Neuronal stem cell (in vitro differentiated cells): ENCODE measurements at places on chromosomes 6 and 20.

- DNase-seq, result no peak
Measured at GRCh38 chr20:46328200-46328882, 20.0 kb upstream of the CDH22 start.

GRCh38 chr6:34804543-34804942, 12.7 kb downstream of the BLTP3A start:
- DNase-seq, result no peak

DNA sequence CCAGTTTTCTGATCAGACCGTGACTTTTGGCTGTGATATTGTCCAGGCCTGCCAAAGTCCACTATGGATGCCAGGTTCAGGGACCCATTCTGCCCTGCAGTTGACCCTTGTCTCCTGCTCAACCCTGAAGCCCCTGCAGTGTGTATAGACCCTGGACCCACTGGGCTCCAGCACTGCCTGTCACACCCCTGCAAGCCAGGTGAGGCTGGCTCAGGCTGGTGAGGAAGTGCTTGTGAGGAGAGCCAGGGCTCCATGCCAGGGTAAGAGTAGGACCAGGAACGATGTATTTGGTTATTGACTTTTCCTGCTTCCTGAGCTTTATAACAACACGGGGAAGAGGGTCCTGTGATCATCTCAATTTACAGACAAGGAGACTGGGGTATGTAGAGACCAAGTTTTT, 19.1 kb upstream of the CD93 start:
- DNase-seq, result no peak

- no peak for DNase-seq
Measured at GRCh38 chr20:3766422-3767109, 987 bp downstream of the ADISSP start.

DNA sequence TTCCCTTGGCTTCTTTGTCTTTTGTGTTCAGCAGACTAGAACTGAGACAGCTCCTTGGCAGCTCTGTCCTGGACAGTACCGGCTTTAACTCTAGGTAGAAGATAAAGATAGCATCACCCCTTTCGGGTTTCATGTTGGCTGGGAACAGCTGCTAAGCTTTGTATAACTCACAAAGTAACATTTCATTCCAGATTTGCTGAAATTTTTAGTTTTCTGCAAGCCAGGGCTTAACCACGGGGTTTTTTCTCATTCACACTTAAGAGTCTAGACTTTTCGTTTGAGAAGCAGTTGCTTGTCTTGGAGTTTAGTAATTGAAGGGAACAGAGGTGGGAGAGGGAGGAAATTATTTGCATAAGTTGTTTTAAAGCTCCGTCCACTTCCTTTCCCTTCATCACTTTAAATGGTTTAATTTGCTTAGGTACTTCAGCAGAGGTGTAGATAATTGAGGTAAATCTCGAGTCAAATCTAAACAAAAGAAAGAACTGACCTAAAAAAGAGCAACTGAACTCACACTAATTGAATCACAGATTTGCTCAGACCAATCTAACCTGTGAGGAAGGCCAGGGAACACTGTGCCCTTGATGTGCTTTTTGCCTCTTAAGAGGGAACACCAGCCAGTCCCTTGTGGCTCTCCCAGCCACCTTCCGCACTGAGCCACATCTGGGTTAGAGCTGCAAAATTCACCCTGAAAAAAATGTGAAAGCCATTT, 48.3 kb downstream of the RREB1 start:
- DNase-seq, result no peak

GRCh38 chr6:33201147-33201545, 479 bp downstream of the SLC39A7 start:
- DNase-seq, result no peak

- no peak for DNase-seq
Measured at GRCh38 chr6:113361014-113361645, 496.0 kb upstream of the MARCKS start.

DNA sequence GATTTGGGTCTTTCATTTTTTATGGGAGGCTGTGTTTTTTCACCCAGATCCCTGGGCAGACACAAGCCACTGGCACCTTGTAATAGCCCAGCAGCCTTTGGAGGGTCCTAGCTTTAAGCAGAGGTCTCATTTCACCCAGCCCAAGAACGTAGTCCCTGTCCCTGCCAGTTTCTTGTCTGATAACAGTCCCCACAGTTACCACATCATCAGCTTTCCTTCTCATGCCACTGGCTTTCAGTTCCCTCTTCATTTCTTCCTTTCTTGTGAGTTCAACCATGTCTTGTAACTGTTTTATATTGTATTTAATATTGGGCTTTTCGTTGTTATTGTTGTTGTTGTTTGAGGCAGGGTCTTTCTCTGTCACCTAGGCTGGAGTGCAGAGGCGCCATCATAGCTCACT, 10.6 kb downstream of the PNPLA1 start:
- no peak for DNase-seq

DNA sequence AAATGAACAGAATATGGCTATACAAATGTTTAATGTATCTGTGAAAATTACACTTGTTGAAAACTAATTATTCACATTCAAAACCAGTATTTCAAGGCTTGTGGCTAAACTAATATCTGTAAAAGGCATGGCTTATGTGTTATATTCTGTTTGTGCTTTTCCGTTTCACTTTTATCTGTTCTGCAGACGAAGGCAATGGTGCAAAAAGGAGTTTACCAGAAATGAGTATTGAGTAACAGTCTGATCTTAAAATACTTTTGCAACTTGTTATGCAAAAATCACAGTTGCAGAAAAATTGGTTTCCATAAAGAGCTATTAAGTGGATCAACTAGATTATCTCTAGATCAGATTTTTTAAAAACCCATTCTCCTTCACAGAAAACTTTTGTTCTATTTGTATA, 9.4 kb upstream of the STX11 start:
- DNase-seq, result no peak

DNA sequence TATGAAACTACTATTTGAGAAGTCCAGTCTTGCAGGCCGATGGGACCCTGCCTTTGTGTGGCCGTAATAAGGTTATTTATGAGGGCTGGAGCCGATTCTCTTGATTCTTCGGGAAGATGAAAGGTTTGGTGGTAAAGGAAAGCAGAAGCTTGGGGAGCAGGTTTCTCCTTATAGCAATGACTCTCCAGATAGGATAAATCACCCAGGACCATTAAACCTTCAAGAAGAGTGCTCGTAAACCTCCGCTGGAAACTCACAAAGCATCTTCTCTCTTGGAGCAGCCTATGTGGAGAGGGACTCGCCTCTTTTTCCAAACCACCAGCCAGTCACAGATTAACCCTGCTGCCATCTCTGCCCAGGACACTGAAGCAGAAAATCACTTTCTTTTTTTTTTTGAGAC, 69.6 kb upstream of the SALL4 start:
- DNase-seq, result no peak

- DNase-seq, result no peak
Measured at GRCh38 chr20:60888771-60889170, 363.3 kb upstream of the CDH4 start.

GRCh38 chr20:15708984-15709598, 864.2 kb downstream of the KIF16B start:
- DNase-seq, result no peak

DNA sequence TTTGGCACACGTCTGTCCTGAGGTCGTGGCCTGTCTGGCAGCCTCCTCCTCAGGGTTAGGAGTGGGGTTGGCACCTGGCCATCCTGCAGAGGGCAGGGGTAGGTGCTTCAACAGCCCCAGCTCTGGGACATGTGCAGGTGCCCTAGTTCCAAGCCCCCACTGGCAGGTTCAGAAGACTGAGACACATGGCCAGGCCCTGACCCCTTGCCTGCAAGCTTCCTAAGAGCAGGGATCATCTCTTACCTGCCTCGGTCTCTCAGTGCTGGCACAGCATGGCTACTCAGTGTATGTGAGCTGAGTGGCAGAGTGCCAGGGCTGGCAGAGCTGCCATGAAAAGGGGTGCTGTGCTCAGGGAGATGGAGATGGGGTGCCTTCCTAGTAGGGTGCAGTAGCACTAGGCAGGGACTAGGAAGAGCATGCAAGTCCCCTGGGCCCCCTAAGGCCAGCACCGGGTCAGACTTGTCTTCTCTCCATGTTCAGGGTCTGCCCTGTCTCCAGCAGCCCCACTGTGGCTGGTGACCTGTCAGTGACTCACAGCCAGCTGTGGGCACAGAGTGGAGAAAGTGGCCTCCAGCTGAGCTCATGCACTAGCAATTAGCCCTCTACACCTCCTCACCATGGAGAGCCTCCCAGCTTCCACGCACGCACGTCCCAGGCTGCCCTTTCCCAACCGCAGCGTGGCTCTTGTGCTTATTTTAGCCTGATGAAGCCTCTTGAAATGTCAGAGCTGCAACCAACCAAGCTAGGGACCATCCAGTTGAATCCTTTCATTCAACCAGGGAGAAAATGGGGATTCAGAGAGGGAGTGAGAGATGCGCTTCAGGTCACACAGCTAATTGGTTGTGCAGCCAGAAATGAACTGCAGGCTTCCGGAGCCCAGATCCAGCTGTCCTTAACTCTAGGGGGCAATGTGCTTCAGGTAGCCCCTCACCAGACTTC, 116.6 kb downstream of the MRPL14 start:
- no peak for DNase-seq

DNA sequence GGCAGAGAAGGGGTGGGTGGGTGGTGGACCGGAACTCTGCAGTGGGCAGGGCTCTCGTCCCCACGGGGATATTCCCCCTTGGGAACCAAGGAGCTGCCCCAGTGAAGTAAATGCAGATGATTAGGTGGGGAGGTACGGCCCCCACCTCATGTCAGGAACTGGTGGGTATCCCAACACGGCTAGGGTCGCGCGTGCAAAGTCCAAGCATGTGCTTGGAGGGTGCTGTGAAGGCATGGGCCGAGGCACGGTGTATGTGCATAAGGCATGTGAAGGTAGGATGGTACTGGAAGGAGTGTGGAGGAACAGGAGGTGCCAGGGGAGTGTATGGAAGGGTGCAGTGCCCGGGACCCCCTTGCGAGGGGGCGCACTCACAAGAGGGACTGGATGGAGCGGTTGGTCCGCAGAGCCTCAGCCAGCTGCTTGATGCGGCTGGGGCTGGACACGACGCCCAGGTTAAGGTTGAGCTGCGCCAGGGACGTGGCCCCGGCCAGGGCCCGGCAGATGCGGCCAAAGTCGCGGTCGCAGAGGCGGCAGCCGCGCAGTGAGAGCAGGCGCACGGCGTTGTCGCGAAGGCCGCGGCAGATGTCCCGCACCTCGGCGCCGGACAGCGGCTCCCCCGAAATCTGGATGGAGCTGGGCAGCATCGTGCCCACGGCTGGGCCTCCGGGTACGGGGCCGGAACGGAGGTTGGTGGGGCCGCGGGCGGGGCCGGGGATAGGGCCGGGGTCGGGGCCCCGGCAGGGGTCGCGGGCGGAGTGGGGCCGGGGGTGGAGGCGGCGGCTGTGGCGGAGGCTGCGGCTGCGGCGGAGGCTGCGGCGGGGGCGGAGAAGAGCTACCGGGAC, 783 bp downstream of the LRRC73 start:
- DNase-seq, result no peak

- DNase-seq, result peak; percentile 51
Measured at GRCh38 chr6:44297063-44298038, 15.8 kb downstream of the AARS2 start.

DNA sequence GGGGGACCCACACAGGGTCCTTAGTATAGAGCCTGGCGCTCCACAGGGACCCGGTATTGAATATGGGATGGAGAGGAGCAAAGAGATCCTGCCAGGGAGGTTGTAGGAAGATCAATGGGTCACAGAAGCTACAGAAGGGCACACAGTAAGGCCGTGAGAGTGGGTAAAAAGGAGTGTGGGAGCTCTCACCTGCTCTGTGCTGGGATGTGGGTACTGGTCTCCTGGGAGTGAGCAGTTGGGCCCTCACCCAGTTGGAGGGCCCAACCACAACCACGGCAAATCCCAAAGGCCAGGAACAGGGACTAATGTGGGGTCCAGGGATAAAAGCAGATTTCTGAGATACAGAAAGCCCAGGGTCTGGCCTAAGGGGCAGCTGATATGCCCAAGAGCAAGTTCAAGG, 73.4 kb upstream of the RNF24 start:
- no peak for DNase-seq

DNA sequence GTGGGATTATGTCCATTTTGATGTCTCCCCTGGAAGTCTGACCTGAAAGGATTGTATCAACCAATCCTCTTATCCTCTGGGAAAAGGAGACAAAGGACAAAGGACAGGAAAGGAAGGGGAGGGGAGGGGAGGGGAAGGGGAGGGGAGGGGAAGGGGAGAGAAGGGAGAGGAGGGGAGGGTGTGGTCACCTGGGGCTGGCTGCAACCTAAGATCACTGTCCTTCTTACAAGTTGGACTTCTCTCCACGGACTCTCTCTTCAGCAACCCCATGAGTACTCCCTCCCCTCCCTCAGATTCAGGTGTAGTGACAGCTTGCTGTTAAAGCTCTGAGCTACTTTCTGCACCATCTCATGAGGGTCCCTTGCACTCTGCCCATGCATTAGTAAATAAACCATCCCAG, 58.9 kb upstream of the KLHL31 start:
- DNase-seq, result no peak

DNA sequence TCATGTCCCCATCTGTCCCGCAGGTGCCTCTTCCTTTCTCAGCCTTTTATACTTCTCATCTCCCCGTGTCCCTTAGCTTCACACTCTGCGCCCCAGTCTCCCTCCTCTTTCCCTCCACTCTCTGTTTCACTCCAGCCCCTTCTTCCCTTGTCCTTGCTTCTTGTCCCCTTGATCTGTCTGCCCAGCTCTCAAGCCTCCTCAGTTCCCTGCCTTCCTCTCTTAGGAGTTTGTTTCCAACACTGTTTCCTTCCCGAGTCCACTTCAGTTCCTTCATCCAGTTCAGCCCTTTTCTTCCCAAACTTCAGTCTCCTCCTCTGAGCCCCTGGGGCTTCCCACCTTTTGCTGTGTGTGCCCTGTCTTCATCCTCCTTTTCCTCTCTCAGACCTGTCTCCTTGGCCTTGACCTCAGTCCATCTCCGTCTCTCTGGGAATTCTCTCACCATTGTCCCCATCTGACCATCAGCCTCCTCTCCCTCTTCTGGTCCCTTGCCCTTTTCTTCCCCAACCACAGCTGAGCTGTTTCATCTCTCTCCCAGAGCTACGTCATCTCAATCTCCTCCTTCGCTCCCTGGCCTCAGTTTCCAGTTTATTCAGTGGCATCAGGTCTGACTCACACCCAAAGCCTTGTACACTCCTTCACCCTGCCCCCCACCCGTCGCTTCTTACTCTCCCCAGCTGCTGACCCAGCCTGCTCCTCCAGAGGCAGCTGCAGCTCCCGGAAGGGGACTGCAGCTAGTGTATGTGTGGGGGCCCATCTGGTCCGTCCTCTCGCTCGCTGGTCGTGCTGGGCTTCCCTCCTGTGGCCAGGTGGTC, 2.7 kb upstream of the DDR1 start:
- DNase-seq, result no peak
